ENCODE measurements at places on chromosomes 7 and 10. TPM values are rescaled to one million over a fixed set of nuclear protein-coding genes. Genes with fewer than 3 reads are reported as not detected.
A peak's percentile ranks its signal among the peaks of the same experiment; 100 is the strongest.

DNA sequence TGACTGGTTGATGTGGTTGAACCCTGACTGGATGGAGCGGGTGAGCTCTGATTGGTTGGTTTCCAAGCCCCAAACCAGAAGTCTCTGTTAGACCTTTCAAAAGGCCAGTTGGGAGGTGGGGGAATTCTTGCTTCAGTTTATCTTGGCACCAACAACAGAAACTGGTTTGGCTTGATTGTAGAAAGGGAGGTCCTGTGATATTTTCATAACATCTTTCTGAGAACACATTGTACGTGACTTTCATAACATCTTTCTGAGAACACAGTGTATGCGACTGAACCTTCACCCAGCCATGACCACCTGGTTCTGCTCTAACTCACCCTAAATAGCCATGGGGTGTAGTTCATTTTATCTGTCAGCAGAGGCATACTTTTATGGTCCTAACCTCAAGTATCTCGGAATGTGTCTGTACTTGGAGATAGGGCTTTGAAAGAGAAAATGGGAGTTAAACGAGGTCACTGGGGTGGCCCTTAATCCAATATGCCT lies 88.3 kb downstream of the GALNT17 start:
- DNase-seq, result no peak

DNA sequence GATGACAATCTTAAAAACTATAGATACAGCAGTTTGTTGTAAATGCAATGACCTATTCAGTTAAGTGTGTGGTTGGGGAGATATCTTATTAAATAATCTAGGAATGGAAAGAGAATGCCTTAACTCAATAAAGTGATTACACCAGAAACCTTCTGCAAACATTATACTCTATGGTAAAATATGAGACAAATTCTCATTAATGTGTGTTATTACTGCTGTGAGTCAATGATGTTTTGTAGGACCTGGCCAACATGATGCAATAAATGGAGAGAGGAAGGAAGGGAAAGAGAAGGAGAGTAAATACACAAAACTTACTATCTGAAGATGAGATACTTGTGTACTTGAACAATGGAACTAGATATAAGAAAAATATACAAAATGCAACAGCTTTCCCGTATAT lies 25.1 kb downstream of the MKX start:
- no peak for DNase-seq

- DNase-seq, result no peak
Observed at GRCh38 chr7:29077176-29077575, 69.2 kb downstream of the CPVL start.

DRGX gene
- not detected for polyA plus RNA-seq

- no peak for DNase-seq
Observed at GRCh38 chr7:93923296-93923695, 1.8 kb downstream of the GNG11 start.

DNA sequence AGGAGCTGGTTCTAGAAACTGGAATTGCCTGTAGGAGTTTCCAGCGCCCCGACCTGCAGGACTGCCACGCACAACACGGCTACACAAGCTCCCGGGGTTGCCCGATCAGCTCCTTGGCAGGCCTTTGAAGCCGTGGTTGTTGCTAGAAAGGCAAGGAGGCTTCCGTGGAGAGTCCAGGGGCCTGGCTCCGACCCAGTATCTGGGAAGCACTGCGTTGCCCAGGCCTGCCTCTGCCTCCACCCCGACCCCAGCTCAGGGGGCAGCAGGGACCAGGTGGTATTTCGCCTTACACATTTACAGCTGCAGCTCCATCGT lies 54.4 kb downstream of the PROSER2 start:
- DNase-seq, result no peak

DNA sequence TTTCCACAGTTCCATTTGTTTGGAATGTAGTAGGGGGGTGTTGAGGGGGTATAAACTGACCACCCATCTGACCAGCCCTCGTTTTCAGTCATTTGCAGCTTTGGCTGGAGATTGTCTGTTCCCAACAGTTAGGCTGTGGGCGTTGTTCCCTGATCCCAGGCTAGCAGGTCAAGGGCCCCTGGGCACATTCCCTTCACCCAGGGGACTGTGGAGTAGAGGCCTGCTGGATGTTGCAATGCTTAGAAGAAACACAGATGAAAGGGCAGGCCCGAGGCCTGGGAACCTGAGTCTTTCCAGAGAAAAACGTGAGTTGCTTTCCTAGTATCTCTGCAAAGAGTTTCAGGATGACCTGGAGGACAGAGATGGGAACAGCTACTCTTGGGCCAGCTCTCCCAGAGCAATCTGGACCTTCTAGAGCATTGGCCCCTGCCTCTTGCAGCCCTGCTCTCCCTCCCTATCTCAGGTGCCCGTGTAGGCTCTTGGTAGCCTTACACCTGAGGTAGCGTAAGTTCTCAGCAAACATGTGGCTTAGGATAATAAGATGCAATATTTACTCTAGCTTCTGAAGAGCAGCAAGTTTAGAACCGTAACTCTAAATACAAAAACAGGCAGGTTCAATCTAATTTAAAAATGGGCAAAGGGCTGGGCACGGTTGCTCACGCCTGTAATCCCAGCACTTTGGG lies 99.4 kb upstream of the EFCAB10 start:
- DNase-seq, result no peak

DNA sequence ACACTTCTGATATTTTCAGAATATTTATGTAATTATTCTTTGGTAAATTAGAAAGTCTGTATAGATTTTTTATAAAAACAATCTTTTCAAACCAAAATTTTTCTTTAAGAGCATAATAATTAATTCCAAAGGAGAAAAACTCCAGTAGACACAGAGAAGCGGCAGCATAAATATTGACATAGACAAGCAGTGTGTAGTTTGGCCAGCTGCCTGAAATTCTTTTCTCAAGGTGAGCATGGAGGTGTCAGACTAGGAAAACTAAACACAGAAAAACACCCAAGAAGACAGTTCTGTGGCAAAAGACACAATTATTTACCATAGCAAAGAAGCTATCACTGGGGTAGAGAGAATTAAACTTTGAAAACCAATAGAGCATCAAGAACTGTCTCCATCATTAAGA lies 82.4 kb downstream of the KLF6 start:
- peak; percentile 7 for DNase-seq
